CD4-positive, alpha-beta T cell (primary cell): ENCODE measurements at places on chromosomes 13 and 19.

DNA sequence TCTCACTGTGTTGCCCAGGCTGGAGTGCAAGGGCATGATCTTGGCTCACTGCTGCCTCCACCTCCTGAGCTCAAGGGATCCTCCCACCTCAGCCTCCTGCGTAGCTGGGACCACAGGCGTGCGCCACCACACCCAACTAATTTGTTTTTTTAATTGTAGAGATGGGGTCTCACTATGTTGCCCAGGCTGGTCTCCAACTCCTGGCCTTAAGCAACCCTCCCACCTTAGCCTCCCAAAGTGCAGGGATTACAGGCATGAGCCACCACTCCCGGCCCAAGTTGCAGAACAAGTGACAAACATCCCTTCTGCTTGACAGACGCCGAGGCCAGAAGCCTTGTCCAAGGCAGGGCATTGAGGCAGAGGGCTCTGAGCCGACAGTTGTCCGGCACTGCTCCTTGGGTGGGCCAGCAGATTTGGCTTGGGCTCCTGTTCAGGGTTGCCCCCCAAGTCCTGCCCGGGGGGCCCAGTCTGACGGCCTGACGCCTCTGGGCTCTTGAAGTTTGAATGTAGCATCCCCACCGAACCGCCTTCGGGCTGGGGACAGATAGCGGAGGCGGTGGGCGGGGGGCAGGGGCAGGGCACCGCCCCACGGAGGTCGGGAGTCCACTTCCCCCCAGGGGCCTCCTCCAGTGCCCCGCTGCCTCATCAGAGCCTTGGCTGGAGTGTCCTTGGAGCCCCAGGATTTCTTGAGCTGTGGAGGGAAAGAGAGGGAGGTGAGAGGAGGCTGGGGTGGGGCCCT is 5.7 kb upstream of the SPACA4 start:
- no peak for DNase-seq

DNA sequence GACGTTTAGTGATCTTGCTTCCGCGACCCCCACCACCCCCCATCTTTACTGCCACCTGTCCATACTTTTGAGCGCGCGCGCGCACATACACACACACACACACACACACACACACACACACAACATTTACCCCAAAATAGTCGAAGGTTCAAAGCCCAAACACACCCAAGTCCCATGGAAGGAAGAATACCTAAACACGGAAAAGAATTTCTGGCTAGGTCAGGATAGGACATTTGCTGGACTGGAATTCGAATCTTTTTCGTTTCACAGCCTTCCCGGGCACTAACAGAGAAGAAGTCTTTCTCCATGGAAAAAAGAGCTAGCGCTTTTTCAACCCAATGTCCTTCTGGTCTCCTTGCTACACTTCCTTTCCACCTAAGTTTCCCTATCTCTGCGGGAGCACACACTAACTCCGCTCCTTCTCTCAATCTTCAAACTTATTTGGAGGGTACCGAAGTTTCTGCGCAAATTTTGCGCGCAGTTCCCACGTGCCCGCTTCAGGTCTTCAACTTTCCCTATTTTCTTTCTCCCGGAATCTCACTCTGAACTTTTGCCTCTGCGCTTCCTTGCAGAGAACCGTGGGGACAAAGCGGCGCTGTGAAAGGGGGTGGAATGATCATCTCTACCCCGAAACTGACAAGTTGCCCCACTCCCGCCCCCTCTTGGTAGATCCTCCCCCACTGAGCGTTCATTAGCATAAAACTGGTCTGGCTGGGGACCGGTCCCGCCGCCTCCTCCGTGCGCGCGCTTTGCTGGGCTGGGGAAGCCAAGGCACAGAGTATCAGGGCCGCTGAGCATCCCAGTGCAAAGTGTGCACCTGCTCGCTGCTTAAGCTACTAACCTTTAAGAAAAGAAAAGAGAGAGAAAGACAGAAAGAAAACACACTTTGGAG is 2.7 kb downstream of the DACH1 start:
- no peak for DNase-seq

- no peak for DNase-seq
Observed at GRCh38 chr13:110209950-110210603, 96.9 kb downstream of the COL4A1 start.

DNA sequence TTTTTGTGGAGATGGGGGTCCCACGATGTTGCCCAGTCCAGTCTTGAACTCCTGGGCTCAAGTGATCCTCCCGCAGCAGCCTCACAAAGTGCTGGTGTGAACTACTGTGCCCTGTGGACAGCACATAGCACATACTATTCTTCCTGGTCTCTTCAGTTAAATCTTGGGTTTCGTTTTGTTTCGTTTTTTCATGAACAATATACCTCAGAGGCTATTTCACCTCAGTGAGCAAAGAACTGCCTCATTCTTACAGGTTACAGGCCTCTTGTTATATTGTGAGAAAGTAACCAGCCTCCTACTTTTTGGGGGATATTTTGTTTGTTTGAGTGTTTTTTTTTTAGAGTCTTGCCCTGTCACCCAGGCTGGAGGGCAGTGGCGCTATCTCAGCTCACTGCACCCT is 1.3 kb upstream of the C3 start:
- no peak for DNase-seq

DNA sequence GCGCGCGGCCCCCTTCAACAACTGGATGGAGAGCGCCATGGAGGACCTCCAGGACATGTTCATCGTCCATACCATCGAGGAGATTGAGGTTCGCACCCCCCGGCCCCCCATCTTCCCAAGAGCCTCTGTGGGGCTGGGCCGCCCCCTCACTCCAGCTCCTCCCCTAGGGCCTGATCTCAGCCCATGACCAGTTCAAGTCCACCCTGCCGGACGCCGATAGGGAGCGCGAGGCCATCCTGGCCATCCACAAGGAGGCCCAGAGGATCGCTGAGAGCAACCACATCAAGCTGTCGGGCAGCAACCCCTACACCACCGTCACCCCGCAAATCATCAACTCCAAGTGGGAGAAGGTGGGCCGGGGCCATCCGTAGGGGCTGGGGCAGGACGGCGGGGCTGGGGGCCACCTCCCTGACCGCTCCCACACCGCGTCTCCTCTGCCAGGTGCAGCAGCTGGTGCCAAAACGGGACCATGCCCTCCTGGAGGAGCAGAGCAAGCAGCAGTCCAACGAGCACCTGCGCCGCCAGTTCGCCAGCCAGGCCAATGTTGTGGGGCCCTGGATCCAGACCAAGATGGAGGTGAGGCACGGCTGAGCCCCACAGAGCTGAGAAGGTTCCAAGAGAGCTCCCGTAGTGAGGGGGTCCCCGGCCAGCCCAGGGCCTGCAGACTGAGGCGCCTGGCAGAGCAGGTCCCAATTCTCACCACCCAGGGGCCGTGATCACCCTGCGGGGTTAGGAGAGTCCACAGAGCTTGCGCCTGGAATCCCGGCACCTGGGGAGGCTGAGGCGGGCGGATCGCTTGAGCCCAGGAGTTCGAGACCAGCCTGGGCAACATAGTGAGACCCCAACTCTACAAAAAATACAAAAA is 20.1 kb downstream of the CAPN12 start:
- DNase-seq = no peak
